WERI-Rb-1 (cell line): ENCODE measurements at places on chromosomes 4 and X.

DNA sequence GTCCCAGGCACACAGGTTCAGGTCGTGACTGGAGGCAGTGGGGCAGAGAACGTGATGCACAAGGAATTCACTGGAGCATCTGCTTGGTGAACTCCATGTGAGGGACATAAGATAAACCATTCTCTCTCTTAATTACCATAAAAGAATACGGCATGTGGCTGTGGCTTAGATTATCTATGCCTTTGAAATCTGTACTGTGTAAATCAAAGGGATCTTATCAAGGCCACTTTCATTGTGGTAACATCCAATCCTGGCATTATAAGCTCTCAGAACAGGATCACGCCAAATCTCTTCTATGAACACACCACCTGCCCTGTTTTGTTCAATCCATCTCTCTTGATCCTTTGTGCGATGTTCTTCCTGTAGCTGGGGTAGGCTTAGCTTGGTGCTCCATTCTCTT lies 192.3 kb downstream of the SPATA18 start:
- no peak for DNase-seq

DNA sequence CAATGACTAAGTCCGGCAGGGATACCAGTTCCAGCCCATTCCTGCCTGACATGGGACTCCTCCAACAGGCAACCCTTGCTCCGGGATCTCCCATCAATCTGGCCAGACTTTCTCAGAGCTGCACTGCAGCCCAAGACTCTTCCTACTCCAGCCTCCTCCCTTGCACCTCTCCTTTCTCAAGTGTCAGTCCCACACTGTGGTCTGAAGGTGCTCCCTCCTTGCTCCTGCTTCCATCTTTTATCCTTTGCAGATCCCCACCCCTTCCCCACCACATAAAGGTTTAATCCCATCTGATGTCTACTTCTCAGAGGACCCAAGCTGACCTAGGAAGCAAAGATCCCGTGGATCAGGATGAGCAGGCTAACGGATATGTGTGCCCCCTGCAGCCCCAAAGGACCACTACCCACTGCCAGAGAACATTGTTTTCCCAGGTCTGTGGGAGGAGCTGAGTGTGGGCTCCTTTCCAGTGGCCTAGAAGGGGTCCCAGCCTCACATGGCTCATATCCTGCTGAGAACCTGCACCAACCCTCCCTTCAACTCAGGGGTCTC lies 33.3 kb upstream of the XPNPEP2 start:
- no peak for DNase-seq

DNA sequence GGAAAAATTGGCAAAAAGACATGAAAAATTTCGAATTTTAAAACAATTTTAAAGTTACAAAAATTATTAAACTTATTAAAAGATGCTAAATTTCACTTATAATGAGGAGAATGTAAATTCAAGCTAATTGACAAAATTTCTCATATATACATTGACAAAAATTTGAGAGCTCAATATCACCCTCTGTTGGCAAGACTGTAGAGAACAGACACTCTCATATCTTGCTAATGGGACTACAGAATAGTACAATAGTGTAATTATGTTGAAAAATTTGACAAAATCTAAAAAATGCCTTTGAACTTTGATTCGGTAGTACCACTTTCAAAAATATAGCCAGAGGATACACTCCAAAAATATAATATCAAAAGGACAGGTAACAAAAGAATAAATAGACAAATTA lies 29.8 kb downstream of the DCAF8L2 start:
- DNase-seq, result no peak

GRCh38 chr4:75698162-75698962 lies 25.2 kb upstream of the G3BP2 start:
- DNase-seq, result no peak

DNA sequence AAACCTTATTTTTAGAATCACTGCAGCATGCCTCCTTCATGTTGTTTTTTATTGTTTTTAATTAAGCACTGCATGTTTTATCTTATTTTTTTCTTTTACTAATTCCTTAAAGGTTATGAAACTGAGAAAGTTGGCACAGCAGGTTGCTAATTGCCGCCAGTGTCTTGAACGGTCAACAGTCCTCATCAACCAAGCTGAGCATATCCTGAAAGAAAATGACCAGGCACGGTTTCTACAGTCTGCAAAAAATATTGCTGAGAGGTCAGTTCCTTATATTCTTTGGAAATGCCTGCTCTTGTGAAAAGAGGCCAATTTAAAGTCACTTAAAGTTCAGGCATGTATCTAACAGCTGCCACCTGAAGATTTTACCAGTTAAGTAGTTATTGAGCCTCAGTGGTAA lies 76.8 kb downstream of the TEX13B start:
- DNase-seq, result no peak

DNA sequence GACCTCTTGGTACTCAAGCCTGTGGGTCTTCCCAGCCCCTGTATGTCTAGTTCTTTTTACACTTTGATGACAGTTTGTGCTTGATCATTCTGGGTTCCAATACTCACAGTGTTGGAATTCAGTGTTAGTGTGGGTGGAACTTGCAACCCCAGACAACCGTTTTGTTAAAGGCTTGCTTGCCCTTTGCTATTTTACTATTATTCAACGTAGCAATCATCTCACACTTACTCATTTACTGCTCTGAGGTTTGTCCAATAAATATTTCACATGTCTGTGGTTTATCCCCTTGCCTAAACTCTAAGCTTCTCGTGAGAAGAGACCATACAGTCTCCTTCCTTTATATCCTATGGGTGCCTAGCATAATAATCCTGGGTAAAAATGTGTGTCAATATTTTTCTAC lies 15.3 kb downstream of the CCNG2 start:
- no peak for DNase-seq

- no peak for DNase-seq
Measured at GRCh38 chr4:21018817-21019216, 318.6 kb downstream of the PACRGL start.

DNA sequence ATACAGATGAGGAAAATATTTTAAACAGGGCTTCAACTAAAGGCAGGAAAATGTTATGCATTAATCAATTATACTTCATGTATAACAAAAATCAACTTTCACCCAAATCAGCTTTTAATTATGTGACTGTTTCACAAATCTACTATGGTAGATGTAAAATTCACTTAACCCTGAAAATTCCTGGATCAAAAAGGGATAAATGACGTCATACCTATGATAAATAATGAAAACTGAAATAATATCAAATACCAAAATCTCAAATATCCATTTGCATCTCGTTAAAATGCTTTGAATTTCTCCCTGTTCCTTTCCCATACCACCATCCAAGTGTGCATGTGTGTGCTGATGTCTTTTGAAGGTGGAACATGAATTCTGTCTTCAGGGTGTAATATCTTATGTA lies 11.5 kb downstream of the S100G start:
- no peak for DNase-seq

- DNase-seq, result no peak
Measured at GRCh38 chr4:30726090-30726675, 6.0 kb downstream of the PCDH7 start.

GRCh38 chr4:86483773-86484172 lies 110.3 kb upstream of the PTPN13 start:
- no peak for DNase-seq

- DNase-seq, result no peak
Measured at GRCh38 chrX:138651494-138651893, 60.0 kb downstream of the FGF13 start.
